Left cardiac atrium (tissue), 4 donors: ENCODE measurements at places on chromosomes 12 and 14.

GRCh38 chr12:66539431-66539830 is 139.4 kb downstream of the GRIP1 start:
- no peak for DNase-seq

GRCh38 chr12:91825999-91826398 is 319.6 kb downstream of the BTG1 start:
- no peak for DNase-seq

GRCh38 chr12:84704856-84705255 is 207.7 kb downstream of the SLC6A15 start:
- DNase-seq, result no peak

GRCh38 chr12:93167841-93168492 is 209.8 kb upstream of the NUDT4 start:
- DNase-seq, result no peak

DNA sequence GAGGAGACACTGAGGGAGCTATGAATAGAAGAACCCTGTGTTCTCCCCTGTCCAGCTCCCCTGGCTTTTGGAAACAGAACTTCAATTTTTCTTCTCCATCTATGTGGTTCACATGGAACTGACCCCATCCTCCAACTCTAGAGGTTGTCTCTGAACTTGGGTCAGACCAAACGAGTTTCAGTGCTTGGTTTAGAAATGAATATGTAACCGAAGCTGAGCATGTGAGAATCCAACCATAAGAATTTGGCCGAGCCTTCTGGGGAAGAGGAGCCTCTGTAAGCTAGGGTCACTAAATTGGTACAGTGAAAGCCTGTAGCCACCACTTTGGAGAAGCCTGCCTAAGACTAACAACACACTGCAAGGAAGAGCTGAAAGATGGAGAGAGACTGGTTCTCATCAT is 464.4 kb downstream of the ZFP36L1 start:
- no peak for DNase-seq

- peak; percentile 54 for DNase-seq
These were observed 17.0 kb downstream of the ANO6 start for GRCh38 chr12:45232756-45233372.

- DNase-seq, result no peak
These were observed 99.1 kb upstream of the MED13L start for GRCh38 chr12:116376354-116377193.

DNA sequence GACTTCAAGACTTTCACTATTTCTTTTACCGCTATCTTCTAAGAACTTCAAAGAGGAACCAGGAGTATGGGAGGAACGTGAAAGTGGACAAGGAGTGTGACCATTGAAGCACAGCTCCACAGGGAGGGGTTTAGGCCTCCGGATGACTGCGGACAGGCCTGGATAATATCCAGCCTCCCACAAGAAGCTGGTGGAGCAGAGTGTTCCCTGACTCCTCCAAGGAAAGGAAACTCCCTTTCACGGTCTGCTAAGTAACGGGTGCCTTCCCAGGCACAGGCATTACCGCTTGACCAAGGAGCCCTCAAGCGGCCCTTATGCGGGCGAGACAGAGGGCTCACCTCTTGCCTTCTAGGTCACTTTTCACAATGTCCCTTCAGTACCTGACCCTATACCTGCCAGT is 267.0 kb downstream of the RPL10L start:
- DNase-seq, result no peak

GRCh38 chr14:50860478-50861086 is 11.3 kb upstream of the ABHD12B start:
- peak; percentile 83 for DNase-seq

DNA sequence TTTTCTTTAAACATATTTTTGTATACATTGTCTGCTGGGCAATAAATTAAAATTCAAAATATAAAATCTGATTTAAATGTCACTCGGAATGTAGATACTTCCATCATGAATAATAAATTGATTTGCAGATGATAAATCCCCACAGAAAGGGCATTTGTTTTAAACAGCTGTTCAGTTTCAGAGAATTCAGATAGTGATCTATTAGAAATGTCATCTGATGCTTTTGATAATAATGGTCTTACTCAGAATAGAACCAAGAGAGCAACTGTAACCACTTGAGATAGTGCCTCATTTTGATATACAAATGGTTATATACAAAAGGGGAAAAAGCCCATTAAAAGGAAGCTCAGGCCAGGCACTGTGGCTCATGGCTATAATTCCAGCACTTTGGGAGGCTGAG is 43.4 kb downstream of the CDK17 start:
- DNase-seq, result no peak

DNA sequence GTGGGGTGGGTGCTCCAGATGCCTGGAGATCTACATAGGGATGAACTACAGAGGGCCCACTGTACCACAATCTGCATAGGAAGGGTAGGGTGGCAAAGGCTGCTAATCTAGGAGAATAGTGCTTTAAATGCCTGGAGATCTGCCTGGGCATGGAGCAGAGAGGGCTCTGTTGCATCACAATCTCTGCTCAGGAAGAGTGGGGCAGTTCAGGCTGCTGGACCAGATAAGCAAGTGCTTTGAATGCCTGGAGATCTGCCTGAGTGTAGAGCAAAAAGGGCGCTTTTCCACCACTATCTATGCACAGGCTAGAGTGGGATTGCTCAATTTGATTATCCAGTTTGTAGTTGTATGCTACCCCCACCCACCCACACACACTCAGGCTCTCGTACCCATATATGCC is 886.3 kb upstream of the SEL1L start:
- DNase-seq, result no peak

DNA sequence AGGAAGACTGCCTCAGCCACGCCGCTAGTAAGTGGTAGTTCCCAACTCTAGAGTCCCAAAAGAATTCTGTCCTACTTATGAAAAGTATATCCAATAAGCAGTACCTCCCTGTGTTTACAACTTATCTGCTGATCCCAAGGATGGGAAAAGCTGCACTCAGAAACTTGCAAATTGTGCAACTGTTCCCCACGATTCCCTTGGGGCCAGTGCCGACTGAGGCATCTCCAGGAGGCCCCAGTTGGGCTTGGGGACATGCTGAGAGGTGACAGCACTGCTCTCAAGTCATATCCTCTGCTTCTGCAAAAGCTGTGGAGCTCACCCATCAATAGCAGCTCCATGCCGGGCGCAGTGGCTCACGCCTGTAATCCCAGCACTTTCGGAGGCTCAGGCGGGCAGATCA is 23.7 kb downstream of the SPRING1 start:
- DNase-seq, result no peak

- no peak for DNase-seq
These were observed 17.7 kb downstream of the ETV6 start for GRCh38 chr12:11667171-11667570.

DNA sequence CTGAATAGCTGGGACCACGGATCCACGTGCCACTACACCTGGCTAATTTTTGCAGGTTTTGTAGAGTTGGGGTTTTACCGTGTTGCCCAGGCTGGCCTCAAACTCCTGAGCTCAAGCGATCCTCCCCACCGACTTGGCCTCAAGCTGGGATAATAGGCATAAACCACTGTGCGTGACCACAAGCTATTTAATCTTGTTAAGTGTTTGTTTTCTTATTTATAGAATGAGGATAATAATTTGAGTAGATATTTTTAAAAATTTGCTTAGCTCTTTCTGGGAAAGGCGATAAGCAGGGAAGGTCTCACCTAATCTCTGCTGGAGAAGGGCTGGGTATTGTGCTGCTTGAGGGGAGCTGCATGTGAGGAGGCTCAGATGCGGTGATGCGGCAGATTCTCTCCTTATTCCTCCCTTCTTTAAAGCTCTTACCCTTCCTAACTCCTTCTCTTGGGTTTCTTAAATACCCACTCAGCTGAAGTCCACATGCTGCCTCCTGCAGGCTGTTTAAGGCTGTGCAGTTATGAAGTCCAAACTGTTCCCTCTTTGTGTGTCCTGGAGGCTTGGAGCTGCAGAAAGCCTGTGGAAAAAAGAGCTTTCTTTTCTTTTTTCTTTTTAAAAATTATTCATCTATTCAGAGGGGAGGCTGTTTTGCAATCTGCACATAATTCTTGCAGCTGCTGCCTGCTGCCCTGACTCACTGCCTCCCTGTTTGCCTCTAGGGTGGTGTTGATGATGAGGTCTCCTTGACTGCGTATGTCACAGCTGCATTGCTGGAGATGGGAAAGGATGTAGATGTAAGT is 37.9 kb downstream of the A2ML1 start:
- DNase-seq, result no peak

DNA sequence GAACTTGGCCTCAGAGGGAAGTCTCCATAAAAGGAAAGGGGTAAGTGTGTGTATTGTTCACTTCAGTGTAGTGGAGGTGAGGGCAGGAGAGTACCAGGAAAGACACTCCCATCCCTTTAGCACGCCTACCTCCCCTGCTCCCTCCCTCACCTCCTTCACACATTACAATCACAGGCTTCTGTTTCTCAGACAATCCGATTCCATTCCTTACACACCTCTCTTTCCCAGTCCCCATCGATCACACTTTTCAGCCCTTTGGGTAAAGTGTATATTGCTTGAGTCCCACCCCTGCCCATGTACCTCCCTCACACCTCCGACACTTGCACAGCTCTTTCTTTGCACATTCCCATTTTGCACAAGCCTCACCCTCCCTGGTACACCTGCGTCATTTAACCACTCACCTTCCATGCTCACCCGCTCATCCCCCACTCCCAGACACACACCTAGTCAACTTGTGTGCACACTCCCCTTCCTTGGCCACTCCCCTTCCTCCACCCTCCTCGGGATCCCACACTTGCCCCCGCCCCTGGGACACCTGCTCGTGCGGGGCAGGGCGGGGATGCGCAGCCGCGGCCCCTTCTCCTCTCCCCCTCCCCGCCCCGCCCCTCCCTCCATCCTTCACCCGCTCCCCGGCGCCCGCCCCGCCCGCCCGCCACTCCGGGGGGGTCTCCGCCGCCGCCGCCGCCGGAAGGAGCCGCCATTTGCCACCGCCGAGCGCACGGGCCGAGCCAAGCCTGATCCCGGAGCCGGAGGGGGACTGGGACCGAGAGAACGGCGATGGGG is at the start of gene MARCHF9:
Gene MARCHF9 (plus strand): TSS at position 693 of the 783 bp plus-strand sequence. CDS start 426 bp downstream, outside the sequence.
- DNase-seq, result peak; percentile 62

- DNase-seq, result no peak
These were observed 47.2 kb upstream of the PLEKHG3 start for GRCh38 chr14:64656986-64657385.

GRCh38 chr14:91207008-91207407 is 37.5 kb downstream of the GPR68 start:
- no peak for DNase-seq

DNA sequence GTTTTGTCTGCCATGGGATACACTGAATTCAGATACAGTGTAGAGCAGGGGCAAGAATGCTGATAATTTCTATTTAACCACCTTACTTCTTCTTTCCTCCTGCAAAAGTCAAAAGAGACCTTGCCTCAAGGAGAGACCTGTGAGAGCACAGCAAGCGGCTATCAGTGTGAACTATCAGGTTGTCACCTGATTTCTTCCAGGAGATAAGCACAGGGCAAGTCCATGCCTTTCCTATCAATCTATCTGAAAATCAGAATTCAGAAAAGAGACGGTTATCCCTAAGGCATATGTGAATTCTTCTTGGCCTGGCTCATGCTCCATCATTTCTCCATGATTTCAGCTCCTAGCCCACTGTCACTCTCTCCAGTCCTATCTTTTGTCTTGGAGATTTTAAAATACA is 128.9 kb upstream of the CCND2 start:
- DNase-seq, result no peak

GRCh38 chr12:76919383-76920171 is 40.8 kb upstream of the CSRP2 start:
- DNase-seq, result no peak

DNA sequence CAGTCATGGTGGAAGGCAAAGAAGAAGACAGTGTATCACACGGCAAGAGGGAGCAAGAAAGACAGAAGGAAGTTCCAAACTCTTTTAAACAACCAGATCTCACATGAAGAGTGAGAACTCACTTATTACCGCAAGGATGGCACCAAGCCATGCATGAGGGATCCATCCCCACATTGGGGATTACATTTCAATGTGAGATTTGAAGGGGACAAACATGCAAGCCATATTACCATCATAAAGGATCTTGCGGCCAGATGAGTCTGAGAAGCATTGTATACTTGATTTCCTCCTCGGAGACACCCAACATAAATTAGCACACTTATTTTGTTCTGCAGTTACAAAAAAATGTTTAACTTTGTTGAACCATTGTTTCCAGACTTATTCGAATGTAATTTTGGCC is 66.5 kb downstream of the TBK1 start:
- DNase-seq, result no peak

DNA sequence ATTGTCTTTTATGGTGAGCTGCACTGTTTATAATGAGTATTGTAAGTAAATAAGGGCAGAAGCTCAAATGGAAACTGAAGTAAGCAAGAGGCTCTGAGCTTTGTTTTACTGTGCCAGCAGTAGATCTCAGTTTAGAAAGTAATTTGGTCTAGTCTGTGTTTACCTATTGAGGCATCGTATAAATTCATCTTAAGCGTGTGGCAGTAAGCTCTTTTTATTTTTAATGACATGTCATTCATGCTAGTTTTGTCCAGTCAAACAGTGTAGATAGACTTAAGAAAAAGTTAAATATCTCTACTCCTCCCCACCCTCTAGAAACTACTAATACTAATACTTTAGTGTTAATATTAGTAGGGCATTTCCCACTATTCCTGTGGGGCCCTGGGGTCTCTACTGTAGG is 2.0 kb downstream of the ANO6 start:
- no peak for DNase-seq

DNA sequence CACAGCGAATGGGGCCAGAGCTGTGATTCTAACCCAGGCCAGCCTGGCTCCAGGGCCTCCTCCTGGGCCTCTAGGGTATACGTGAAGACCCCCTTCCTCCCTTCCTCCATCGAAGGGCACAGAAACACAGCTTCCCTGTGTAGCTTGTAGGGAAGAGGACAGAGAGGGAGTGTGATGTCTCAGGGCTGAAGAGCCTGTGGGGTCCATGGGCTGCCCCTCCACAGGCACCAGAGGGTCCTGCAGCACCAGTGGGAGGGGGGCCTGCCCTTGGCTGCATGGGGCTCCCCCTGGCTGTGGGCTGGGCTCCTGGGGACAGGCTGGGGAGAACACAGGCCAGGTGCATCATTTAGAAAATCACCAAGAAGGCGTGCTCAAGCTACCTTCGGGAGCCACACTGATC is 178.5 kb downstream of the CALM1 start:
- DNase-seq, result no peak

GRCh38 chr12:66590275-66590985 is 88.4 kb downstream of the GRIP1 start:
- DNase-seq, result no peak

- no peak for DNase-seq
These were observed 10.8 kb downstream of the TSPAN9 start for GRCh38 chr12:3087758-3088650.

- DNase-seq, result no peak
These were observed at the start of gene HOXC13 for GRCh38 chr12:53938326-53939140. TSS of gene HOXC13 (plus strand) at chr12:53938831. CDS start at chr12:53938907, 76 bp downstream.
